ENCODE measurements at places on chromosomes 12 and 14.

GRCh38 chr12:47870175-47870781 is 34.5 kb downstream of the VDR start:
- no peak for DNase-seq

GRCh38 chr14:57182760-57183503 is 85.8 kb downstream of the EXOC5 start:
- no peak for DNase-seq

DNA sequence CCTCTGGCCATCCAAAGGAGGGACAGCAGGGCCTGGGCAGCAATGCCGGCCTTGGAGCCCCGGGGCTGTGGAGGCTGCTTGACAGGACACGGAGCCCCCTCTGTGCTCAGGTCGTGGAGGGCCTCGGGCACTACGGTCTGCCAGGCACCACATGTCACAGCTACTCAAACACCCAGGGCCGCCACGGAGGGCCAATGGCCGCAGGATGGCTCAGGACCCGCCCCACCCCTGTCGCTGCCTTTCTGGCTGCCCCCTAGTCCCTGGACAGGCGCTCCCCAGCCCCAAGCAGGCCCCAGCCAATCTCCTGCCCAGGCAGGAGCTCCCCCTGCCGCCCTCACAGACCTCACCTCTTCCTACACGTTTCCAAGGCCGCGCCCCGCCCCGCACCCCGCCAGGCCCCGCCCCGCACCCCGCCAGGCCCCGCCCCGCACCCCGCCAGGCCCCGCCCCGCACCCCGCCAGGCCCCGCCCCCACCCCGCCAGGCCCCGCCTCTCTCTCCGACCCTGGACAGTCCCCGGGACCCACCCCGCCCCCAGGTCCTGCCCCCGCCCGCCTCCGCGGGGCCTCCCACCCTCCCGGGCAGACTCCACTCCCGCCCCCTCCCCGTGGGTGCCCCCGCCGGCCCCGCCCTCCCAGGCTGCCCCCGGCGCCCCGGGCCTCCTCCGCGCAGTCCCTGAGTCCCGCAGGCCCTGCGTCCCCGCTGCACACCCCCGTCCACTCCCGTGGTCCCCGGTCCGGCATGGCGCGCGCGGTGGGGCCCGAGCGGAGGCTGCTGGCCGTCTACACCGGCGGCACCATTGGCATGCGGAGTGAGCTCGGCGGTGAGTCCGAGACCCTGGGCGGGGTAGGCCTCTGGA is at the start of gene ASPG:
ASPG (plus strand) TSS at position 669 of the 857 bp plus-strand sequence; CDS start at position 740, 71 bp downstream.
- no peak for DNase-seq

GRCh38 chr14:64112867-64113678 is 181.1 kb downstream of the ESR2 start:
- no peak for DNase-seq

- DNase-seq = no peak
These were observed 28.3 kb upstream of the ATP2A2 start for GRCh38 chr12:110252716-110253115.

DNA sequence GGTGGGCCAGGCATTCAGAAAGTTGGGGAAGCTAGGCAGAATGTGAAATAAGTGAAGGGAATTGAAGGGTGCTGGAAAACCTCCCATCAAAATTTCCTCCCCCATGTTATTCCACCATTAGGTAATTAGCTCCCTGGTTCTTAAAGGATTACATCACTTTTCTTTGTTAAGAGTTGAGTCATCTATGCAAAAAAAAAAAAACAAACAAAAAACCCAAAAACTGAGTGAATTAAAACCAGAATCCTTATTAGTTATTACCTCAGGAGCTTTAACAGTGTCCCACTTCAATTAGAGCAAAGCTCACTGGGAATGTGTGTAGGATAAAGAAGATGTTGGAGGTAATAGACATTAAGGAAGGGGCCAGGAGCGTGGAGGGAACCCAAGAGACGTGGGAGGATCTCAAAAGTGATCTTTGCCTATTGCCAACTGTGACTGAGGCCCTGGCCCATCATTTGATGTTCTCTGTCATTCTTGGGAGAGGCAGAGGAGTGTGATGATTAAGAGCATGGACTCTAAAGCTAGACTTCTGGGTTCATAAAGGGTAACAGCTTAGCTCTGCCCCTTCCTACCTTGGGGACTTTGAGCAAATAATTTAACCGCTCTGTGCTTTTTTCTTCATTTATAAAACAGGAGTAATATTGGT is 364.7 kb downstream of the APAF1 start:
- no peak for DNase-seq

- DNase-seq = peak; percentile 16
These were observed 2.9 kb upstream of the CACNB3 start for GRCh38 chr12:48815126-48816110.

All from CD4-positive, alpha-beta T cell (primary cell).